ENCODE measurements at places on chromosomes 11 and 22.

DNA sequence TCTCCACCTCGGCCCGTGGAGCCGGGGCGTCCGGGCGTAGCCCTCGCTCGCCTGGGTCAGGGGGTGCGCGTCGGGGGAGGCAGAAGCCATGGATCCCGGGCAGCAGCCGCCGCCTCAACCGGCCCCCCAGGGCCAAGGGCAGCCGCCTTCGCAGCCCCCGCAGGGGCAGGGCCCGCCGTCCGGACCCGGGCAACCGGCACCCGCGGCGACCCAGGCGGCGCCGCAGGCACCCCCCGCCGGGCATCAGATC, 439 bp downstream of the YAP1 start:
- no peak for DNase-seq

GRCh38 chr22:45240810-45241631, at the start of gene KIAA0930:
KIAA0930 (minus strand) TSS chr22:45240894; CDS start chr22:45240703, 191 bp downstream.
- peak; percentile 66 for DNase-seq

- DNase-seq, result no peak
Observed at GRCh38 chr22:48827904-48828555, 999.6 kb downstream of the BRD1 start.

DNA sequence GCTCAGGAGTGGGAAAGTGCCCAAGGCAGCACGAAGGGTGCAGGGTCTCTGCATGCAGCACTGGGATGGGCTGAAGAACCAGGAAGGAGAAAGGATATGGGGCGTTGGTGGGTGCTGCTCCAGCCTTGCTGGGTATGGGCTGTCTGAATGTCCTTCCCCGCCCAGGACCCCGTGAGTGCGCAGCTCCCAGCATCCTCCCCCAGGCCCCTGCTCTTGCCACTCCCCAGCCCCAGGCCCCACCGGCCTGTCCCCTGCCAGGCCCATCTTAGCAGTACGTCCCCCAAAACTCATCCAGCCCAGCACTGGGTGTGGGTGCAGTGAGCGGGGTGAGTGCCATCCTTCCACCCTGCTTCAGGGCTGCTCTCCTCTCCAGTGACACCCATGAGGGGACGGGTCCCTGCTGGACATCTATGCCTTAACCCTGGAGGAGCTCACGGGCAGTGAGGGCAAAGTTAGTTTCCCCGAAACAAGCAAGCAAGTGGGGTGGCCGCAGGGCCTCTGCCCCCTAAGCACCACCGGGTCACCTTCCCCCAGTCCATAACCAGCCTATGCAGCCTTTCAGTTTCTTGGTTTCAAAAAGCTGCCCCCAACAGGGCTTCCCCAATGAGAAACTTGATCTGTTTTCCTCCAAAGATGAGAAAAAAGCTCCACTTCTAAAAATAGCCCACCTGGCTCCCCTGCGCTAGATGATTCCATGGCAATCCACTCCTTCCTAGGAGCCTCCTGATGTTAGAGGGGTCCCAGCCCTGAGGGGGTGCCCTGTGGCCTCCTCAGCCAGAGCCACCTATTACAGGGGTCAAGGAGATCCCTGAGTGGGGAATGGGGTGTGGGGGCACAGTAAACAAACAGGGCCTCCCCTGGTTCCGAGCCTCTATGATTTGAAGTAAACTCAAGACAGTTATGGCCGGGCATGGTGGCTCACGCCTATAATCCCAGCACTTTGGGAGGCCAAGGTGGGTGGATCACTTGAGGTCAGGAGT, 103.8 kb downstream of the MORC2 start:
- no peak for DNase-seq

DNA sequence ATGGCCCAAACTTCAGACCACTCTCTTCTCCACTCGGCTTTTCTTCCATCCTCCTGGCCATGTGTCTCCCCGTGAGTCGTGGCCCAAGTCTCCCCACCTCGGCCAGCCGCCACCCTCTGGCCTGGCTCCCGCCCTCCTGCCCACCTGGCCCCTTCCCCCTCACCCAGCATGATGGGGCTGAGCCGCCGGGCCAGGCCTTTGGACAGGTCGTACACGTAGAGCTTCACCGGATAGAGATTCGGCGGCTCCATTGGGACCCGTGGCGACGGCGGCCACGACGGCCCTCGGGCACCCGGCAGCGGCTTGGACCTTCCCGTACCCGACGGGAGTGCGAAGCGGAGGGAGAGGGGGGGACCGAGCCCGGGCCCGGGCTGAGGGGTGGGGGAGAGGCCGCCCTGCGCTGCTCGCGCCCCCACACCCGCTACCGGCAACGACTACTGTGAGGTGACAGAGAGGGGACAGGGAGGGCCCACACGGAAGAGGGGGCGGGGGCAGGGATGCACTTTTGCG, at the start of gene DESI1:
Gene DESI1 (minus strand): TSS at position 455 of the 510 bp plus-strand sequence. CDS start 204 bp downstream, at position 251.
- no peak for DNase-seq

GRCh38 chr11:110452720-110453119, 23.0 kb downstream of the FDX1 start:
- no peak for DNase-seq

GRCh38 chr11:96103102-96103501, 179.2 kb upstream of the MTMR2 start:
- DNase-seq, result no peak

DNA sequence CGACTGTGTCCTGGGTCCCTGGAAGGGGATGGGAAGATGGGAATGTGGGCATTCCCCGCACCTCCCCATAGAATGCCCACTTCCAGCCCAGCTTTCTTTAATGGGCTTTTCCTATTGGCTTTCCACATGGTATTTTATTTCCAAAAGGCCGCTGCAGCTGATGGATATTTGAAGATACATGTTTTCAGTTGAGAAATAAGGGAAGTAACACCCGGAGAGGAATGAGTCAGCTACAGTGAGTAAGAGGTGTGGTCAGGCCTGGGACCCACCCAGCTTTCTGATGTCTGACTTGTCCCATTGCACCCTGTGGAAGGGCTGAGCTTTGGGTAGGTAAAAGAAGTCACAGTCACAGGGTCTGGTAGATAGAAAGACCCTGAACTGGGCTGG, 476.9 kb downstream of the MIAT start:
- DNase-seq, result no peak

- DNase-seq, result no peak
Observed at GRCh38 chr11:34343153-34343552, 14.7 kb downstream of the ABTB2 start.

GRCh38 chr11:70128435-70128906, 50.4 kb downstream of the ANO1 start:
- DNase-seq, result no peak

GRCh38 chr11:63212742-63213141, 30.7 kb downstream of the SLC22A25 start:
- no peak for DNase-seq

GRCh38 chr22:48504519-48505140, 1323.0 kb downstream of the BRD1 start:
- DNase-seq, result no peak

DNA sequence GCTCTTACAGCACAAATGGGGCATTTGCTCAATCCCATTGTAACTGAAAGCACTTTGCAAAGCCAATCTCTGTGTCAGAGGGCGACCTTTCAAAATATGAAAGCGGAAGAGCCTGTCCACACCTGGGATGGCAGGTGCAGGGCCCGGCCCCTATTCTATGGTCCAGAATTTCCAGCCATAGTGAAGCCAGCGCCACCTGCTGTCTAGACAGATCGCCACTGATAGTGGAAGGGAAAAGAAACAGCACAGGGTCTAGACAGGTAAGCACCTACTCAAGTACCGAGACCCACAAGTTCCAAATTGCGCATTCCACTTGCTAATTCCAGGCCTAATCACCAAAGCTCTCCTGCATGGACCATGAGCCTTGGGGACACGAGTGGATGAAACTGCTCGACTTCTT, 141.4 kb downstream of the NTM start:
- DNase-seq, result no peak

DNA sequence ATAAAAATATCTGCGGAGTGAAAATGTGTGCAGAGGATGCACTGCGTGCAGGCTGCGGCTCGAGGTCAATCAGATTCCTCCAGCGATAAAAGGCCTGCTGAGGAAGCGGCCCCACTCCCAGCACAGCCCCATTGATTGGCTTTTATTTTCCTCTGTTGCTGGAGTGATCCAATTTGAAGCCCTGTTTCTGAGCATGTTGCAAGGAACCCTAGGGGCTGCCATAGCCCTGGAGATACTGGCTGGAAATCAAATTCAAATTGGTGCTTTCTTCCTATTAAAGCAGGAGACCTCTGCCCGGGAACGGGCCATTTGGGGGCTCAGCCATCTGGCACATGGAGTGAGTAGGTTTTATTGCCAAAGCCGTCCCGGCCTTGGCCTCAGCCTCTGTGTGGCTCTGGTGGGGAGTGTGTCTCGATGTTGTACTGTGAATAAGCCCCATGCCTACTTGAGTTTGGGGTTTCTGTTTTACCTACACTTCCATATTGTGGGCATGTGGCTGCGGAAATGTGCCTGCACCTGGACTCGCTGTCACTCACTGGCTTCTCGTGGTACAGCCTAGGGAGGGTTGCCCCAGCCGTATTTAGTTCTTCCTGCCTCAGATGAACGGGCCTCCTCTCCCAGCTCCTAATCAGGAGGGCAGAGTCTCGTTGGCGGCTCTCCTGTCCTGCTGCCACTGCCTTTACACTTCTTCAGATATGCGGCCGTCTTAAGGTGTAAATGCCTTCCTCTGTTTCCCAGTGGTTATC, 25.6 kb downstream of the PARVB start:
- peak; percentile 26 for DNase-seq

DNA sequence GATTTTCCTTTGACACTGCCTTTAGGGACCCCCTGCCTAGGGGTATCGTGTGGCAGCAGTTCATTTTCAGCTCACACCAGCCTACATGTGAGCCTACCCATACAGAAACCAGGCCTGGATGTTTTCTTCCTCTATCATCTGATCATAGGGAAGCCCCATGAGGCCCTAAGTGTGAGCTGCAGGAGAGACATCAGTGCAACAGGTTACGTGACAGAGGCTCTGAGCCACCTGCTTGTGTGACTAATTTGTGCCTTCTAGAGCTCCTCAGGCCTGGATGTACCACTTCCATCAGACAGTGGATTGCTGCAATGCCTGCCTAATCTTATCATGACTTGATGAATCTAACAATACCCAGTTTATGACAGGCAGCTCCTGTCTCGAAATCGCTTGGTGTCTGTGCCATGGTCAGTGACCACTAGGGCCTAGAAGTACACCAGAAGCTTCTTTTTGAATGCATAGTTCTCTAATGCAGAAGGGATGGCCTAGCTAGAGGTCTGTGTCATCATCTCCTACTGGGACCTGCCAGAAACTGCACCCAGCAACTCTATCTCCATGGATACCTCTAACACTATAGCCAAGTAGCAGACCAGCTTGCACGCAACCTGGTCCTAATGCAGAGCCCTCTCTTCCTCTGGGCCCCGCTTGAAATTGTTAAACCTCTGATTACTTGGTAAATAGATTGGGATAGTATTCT, 109.7 kb upstream of the CLPB start:
- DNase-seq, result no peak

DNA sequence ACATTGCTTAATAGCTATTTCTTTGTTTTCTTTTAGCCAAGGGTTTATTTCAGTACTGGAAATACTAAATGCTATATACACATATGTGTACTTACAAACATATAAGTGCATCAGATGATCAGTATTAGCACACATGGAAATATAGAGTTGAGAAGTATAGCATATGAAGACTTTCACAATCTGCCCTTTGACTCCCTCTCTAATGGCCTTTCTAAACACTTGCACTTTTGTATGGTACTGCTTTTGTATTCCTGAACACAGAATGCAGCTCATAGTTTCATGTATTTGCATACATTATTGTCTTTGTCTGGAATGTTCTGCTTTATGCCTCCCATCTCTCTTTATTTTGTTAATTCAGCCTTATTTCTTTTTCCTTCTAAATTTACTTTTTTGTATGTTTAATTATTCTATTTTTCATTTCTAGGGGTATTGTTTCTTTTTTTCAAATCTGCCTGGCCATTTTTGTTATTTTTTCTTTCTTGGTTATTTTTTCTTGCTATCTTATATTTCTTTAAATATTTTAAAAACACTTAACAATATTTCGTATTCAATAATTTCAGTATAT, 28.8 kb downstream of the ACER3 start:
- no peak for DNase-seq

DNA sequence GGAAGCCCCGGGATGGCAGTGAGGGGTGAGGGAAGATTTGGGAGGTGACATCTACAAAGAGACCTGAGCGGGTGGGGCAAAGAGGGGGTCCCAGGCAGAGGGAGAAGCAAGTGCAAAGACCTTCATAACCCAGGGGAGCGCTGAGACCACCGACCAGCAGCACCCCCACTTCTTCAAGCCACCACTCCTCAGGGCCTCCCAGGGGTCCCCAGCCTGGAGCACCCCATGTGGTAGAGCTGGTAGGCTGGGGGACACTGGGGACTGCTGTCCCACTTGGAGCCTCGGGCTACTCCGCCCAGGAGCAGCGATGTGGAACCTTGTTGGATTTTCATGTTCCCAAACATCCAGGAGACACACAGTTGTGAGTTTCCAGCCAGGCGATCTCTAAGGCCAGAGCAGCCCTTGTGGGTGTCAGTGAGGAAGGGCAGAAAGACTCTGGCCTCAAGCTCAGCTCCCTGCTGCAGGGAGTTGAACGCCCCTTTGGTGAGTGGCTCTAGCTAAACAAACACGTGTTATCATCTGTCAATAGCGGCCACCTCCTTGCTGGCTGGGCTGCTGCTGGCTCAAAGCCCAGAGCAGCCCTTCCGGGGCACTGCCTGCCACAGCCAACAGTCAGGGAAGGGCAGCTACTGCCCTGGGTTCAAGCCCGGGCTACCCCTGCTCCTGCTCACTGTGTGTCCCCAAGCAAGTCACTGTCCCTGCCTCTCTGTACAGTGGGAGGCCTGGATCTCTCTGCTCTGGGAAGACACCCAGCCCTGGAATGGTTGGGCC, 25.7 kb upstream of the CHKA start:
- peak; percentile 13 for DNase-seq

- no peak for DNase-seq
Observed at GRCh38 chr11:29518389-29519174, 498.2 kb downstream of the KCNA4 start.

GRCh38 chr11:88813233-88813915, 252.4 kb downstream of the GRM5 start:
- DNase-seq, result no peak

DNA sequence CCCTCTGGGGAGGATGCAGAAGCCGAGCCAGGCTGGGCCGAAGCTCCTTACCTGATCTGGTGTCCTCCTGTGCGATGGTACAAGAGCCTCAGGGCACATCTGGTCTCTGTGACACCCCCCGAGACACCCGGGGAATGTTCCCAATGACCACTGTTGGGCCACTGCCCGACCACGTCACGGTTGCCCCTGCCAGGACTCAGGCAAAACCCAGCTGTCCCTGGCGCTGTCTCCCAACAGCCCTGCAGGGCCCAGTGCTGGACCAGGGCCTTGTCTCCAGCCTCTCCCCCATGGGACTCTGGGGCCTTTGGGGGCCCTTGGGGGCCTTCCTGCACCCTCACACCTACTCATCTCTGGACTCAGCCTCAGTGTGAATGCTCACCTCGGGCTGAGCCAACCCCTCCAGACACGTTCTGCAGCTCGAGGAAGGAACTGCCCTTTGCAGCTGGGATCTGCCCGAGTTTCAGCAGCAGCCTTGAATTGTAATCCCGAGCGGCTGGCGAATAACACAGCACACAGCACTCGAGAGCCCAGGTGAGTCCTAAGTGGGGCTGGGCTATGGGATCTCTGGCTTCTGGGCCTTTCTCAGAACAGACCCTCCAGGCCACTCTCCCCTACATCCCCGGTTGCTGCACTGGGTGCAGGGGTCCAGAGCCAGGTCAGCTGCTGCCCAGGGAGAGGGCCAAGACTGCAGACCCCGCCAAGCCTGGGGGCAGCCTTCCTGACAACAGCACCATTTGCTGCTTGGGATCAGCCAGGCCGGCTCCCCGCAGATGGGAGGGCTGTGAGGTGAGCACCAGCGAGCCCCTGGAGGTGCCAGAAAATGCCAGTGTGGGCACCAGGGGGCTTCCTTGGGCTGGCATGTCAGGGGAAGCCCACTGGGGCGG, 39.8 kb downstream of the RTN4R start:
- no peak for DNase-seq
